ENCODE measurements at places on chromosomes 5 and 9.

DNA sequence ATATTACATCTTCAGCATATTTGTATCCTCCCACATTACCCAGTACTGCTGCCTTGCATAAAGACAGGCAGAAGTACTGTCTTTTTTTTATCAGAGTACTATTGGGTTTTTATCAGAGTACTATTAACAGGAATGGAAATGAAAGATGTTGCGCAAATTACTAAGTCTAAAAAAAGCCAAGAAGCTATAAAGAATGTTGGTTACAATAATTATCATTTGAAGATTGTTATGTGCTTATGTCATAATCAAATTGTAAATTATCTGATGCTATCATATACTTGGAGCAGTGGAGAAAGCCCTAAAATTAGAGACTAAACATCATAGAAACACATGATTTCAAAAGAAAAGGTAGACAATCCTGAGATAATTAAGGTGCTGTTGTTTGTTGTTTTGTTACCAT is 188.8 kb downstream of the CCDC192 start:
- no peak overlapping the region for H3K27ac ChIP-seq
- H3K4me3 ChIP-seq: no peak overlapping the region
- DNase-seq: no peak
- no peaks in the 10 kb centered on the region for H3K4me1 ChIP-seq
- H3K27me3 ChIP-seq: no peaks in the 10 kb centered on the region
- no peaks in the 10 kb centered on the region for H3K36me3 ChIP-seq

DNA sequence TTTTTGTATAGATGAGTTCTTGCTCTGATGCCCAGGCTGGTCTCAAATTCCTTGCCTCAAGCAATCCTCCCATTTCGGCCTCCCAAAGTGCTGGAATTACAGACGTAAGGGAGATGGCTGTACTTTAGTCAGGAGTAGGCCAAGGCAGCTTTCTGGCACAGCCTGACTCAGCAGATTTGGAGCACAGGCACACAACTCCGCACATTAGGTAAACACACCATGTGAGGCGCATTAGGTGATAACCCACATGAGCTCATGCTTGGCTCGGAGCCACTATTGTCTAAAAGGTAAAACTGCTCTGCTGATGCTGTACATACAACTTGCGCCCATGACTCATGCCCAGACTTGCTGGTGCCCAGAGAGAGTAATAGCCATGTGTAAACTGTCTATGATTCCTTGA is 1157.9 kb downstream of the TAF11L14 start:
- peaks cover 2% of the 10 kb centered on the region for H3K4me1 ChIP-seq
- H3K27me3 ChIP-seq: no peaks in the 10 kb centered on the region
- no peaks in the 10 kb centered on the region for H3K36me3 ChIP-seq
- H3K27ac ChIP-seq: no peak overlapping the region

DNA sequence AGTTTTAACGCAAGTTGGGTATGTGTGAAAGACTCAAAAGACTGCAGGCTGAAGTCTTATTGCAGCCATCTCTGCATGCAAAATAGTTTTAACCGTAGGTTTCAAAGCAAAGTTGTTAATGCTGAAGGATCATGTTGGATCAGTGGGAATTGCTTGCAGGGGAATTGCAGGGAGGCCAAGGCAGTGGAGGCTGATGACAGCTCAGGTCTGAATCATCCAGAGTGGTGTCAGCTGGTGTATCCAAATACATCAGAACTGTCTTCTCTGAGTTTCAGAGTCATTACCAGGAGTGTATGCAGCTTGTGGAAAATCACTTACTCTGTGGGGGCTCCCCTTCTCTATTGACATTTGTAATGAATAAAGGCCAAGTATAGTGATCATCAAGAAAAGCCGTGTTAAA is 435.7 kb downstream of the SH3GL2 start:
- H3K27ac ChIP-seq: no peak overlapping the region
- H3K4me3 ChIP-seq: no peak overlapping the region
- no peak for DNase-seq
- H3K4me1 ChIP-seq: no peaks in the 10 kb centered on the region
- H3K36me3 ChIP-seq: no peaks in the 10 kb centered on the region

DNA sequence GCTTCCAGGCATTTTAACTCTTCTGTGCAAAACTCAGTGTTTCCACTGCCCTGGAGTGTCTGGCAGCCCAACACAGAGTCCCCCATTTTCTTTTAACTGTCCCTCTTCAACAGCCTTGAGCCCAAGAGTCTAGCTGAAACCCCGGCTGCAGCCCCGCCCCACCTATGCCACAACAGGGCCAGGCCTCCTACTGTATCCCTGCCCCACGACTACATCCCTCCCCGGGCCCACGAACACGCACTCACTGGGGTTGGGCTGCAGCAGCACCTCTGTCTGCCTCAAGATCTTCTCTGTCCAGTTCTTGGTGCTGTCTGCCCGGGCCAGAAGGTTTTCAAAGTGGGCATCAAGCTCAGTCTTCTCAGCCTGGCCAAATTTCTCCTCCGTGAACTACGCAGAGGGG is 6.1 kb downstream of the SH3GLB2 start:
- no peak overlapping the region for H3K27ac ChIP-seq
- H3K36me3 ChIP-seq: no peaks in the 10 kb centered on the region
- no peak overlapping the region for H3K4me3 ChIP-seq
- DNase-seq: no peak

- DNase-seq: no peak
- no peaks in the 10 kb centered on the region for H3K36me3 ChIP-seq
- H3K27me3 ChIP-seq: no peaks in the 10 kb centered on the region
- H3K4me1 ChIP-seq: peaks cover 18% of the 10 kb centered on the region
- H3K4me3 ChIP-seq: no peak overlapping the region
These were observed 55.9 kb upstream of the EGFL7 start for GRCh38 chr9:136606687-136607333.

DNA sequence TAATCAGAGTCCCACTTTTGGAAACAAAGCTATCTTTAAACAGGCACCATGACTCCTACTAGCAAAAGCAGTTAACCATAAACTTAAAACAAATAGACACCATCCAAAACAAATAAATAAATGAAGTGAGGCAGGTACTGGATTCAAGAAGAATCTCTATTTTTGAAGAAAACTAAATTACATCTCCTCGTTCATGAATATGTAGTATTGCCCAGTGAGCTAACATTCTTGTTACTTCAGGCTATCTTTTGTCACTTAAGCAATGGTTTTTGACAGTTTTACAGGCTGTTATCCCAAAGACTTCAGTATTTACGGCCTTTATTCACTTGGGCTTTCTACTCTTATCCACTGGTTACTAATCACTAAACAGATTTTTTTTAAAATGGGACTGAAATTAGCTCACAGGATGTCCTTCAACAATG is 242.5 kb downstream of the MLLT3 start:
- H3K4me1 ChIP-seq: peaks cover 5% of the 10 kb centered on the region
- no peaks in the 10 kb centered on the region for H3K36me3 ChIP-seq
- DNase-seq: no peak
- H3K27me3 ChIP-seq: no peaks in the 10 kb centered on the region

- H3K36me3 ChIP-seq: no peaks in the 10 kb centered on the region
- no peak for DNase-seq
- H3K4me3 ChIP-seq: no peak overlapping the region
- H3K27me3 ChIP-seq: no peaks in the 10 kb centered on the region
- H3K4me1 ChIP-seq: no peaks in the 10 kb centered on the region
These were observed 724.9 kb upstream of the EDIL3 start for GRCh38 chr5:85109616-85110015.

DNA sequence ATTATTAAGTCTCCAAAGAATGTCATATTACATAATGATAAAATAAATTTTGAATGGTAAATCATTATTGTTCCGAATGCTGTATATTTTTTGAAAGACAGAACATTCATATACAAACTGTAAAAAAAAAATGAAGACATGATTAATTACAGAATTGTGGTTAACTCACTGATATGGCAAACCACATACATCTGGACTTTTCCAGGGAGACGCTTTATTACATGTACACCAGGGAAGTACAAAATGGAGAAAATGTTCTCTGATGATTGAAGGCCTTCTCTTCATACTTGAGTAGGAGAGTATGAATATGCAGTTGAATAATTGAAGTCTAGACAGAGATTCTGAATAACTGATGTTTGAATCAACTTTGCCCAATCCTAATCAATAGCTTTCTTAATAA is 1886.9 kb downstream of the EFNA5 start:
- H3K4me1 ChIP-seq: no peaks in the 10 kb centered on the region
- H3K36me3 ChIP-seq: no peaks in the 10 kb centered on the region
- H3K27me3 ChIP-seq: no peaks in the 10 kb centered on the region
- DNase-seq: no peak
- H3K4me3 ChIP-seq: no peak overlapping the region

GRCh38 chr5:38443390-38443789 is 113.1 kb downstream of the LIFR start:
- no peak overlapping the region for H3K4me3 ChIP-seq
- H3K27ac ChIP-seq: no peak overlapping the region
- no peaks in the 10 kb centered on the region for H3K4me1 ChIP-seq
- H3K27me3 ChIP-seq: no peaks in the 10 kb centered on the region
- H3K36me3 ChIP-seq: no peaks in the 10 kb centered on the region

- DNase-seq: no peak
- no peak overlapping the region for H3K27ac ChIP-seq
- H3K4me3 ChIP-seq: no peak overlapping the region
These were observed 5.3 kb downstream of the SH3PXD2B start for GRCh38 chr5:172448999-172449398.

- H3K27ac ChIP-seq: no peak overlapping the region
- H3K4me3 ChIP-seq: peak overlapping the region; percentile 75
- peaks cover 3% of the 10 kb centered on the region for H3K36me3 ChIP-seq
- peaks cover 3% of the 10 kb centered on the region for H3K27me3 ChIP-seq
These were observed 757 bp downstream of the SAPCD2 start for GRCh38 chr9:137069508-137070091.

GRCh38 chr9:16553869-16554540 is 316.5 kb downstream of the BNC2 start:
- no peak overlapping the region for H3K4me3 ChIP-seq
- H3K27ac ChIP-seq: no peak overlapping the region
- H3K27me3 ChIP-seq: no peaks in the 10 kb centered on the region
- no peak for DNase-seq
- H3K36me3 ChIP-seq: no peaks in the 10 kb centered on the region

GRCh38 chr5:125970631-125971307 is 452.4 kb upstream of the GRAMD2B start:
- peaks cover 8% of the 10 kb centered on the region for H3K4me1 ChIP-seq
- DNase-seq: peak; percentile 3
- H3K27ac ChIP-seq: no peak overlapping the region
- no peaks in the 10 kb centered on the region for H3K27me3 ChIP-seq
- H3K4me3 ChIP-seq: no peak overlapping the region

DNA sequence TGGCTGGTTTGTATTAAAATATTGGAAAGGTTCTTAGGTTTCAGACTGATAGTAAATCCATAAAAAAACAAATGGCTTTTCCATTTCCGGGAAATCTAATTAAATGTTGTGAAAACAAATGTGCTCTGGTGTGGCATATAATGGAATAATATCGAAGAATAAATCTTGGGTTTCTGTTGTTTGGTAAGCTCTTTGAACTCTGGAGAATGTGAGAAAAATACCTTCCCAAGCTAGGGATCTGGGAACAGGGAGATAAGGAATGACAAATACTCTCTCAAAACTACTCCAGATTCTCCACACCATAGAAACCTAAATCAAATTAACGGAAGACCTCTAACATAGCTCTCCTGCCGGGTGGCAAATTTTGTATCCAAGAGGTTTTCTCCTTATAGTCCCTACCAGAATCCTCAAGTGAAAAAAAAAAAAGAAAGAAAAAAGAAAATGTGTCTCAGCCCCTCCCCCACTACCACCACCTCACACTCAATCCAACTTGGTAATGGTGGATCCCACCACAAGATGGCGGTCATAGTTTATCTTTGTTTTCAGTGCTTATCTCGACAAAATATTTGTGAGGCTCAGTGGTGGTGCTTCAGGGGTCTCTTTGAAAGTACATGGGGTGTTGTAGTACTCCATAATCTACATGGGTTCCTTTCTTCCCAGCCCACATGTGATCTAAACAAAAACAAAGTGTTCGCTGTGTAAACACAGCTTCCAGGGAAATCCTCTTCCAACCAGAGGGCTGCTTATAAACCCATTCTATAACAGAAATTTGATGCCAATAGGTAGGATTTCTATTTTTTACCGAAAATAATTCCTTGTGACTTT is 54.5 kb upstream of the FST start:
- no peaks in the 10 kb centered on the region for H3K27me3 ChIP-seq
- no peak overlapping the region for H3K27ac ChIP-seq
- DNase-seq: peak; percentile 54
- H3K36me3 ChIP-seq: no peaks in the 10 kb centered on the region

- no peaks in the 10 kb centered on the region for H3K4me1 ChIP-seq
- no peaks in the 10 kb centered on the region for H3K36me3 ChIP-seq
- DNase-seq: no peak
These were observed 429.2 kb downstream of the DMAC1 start for GRCh38 chr9:7370381-7370780.

DNA sequence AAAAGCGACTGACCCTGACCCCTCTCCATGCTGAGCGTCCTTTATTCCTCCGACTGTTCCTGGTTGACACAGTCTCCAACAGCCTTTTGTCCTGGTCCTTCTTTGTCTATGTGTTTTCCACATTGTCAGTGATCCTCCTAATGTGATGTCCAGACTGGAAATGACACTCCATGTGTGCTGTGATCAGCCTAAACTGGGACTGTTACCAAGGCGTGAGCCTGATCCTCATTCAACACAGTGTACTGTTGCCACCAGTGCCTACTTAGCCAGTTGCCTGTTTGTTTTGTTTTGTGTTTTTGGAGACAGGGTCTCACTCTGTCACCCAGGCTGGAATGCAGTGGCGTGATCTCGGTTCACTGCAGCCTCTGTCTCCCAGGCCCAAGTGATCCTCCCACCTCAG is 192.1 kb downstream of the GOLPH3 start:
- no peak for DNase-seq
- H3K4me3 ChIP-seq: no peak overlapping the region
- no peaks in the 10 kb centered on the region for H3K36me3 ChIP-seq
- H3K27me3 ChIP-seq: no peaks in the 10 kb centered on the region
- peaks cover 5% of the 10 kb centered on the region for H3K4me1 ChIP-seq

Measured in neuronal stem cell (in vitro differentiated cells).